Forelimb muscle (tissue), 1 donor: ENCODE measurements at places on chromosomes 13 and 19. TPM values are rescaled to one million over a fixed set of nuclear protein-coding genes. Genes with fewer than 3 reads are reported as not detected.

GRCh38 chr13:25501231-25501630 is 129.5 kb downstream of the ATP8A2 start:
- no peak for DNase-seq

DNA sequence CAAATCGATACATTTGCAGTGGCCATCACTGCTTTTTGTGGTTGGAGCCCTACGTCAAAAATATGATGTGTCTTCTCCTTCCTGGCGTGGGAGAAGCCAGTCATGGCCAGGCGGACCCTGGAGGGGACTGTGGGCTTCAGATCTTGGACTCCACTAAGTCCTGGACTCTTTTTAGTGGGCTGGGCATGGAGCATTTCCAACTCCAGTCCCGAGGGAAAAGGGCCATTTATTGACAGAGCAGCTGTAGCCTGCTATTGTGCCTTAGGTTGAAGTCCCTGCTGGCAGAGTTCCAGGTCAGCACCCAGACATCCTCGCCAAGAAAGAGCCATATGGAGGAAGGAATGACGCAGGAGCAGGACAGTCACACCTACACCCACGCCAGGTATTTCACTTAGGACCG is 179.2 kb upstream of the ZNF507 start:
- no peak for DNase-seq

- no peak for DNase-seq
Measured at GRCh38 chr13:100565286-100565685, 23.3 kb downstream of the GGACT start.

- no peak for DNase-seq
Measured at GRCh38 chr13:61774903-61775302, 359.3 kb upstream of the PCDH20 start.

GPR180 gene
- 6.2 TPM for polyA plus RNA-seq

GRCh38 chr19:3367628-3368440 is 1.5 kb downstream of the NFIC start:
- DNase-seq, result no peak

- no peak for DNase-seq
Measured at GRCh38 chr13:47426126-47426849, 529.4 kb upstream of the HTR2A start.

ZNF442 gene
- polyA plus RNA-seq, result 1.9 TPM

ATP8B3 gene
- 0.51 TPM for polyA plus RNA-seq

DNA sequence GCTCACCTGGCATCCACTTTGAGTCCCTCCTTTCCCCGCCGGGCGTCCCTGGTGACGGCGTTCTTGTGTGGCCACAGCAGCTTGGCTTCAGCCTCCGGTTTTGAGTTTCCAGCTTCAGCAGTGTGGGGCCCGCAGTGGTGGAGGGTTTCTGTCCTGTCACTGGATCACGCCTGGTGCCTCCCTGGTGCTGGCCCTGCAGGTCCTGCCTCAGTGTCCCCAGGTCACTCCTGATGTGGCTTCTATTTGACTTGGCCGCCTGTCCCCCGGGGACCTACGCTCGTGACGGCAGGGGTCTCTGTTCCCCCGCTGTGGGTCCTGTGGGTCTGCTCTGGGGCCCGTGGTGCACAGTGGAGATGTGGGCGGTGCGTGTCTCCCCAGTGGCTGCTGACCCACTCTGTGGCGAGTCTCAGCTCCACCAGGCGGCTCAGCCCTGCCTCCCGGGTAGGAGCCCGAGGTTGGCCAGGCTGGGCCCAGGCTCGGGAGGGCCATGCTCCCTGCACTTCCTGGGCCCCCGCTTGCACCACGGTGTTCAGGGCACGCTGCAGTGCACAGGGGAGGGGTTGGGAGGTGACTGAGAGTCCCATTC is 1.9 kb downstream of the ATP4B start:
- DNase-seq, result no peak

GRCh38 chr19:38743394-38744297 is 628 bp downstream of the CAPN12 start:
- no peak for DNase-seq

- no peak for DNase-seq
Measured at GRCh38 chr13:84651288-84651687, 769.0 kb upstream of the SLITRK1 start.

DNA sequence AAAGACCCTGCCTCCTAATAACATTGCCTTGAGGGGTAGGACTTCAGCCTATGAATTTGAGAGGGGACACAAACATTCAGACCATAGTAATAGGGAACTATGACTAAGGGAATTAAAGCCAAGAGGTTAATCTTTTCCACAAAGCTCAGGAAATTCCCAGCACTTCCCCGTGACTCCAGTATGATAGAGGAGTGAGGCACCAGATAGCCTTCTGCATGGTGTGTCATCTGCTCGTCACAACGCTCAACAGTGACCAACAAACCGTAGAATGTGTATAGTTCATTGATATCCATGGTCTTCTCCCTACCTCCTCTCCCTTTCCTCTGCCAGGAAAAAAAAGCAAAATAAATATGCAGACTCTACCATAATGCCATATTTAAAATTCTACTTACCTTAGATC is 64.4 kb downstream of the B3GLCT start:
- no peak for DNase-seq

DNA sequence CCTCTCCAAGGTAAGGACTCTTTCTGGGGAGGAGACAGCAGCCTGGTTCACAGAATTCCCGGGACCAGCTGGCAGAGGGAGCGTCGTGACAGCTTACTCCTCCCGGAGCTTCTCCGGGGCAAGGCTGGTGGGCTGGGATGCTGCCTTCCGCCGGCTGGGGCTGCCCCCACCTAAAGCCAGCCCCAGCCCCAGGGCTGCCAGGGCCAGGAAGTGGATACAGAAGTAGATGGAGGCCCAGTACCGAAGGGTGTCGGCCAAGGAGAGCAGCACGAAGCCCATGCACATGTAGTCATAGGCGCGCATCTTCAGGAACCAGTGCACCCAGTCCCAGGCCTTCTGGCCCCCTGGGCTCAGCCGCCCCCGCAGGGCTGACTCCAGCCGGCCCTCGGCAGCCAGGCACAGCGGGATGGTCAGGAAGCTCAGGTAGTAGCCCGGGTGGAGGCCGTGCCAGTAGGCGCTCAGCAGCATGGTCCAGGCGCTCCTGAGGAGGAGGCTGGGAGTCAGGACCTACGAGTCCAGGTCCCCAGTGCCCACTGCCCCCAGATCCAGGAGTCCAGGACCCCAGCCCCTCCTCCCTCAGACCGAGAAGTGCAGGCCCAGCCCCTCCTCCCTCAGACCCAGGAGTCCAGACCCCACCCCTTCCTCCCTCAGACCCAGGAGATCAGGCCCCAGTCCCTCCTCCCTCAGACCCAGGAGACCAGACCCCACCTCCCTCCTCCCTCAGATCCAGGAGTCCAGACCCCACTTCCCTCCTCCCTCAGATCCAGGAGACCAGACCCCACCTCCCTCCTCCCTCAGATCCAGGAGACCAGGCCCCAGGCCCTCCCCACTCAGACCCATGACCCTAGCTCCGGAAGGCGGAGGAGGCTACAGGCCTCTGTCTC is 1.2 kb upstream of the TMC4 start:
- DNase-seq, result no peak

- DNase-seq, result no peak
Measured at GRCh38 chr13:46012404-46012803, 40.1 kb downstream of the ZC3H13 start.

GRCh38 chr13:98454389-98454881 is 122.5 kb downstream of the STK24 start:
- peak; percentile 45 for DNase-seq

KLK3 gene
- not detected for polyA plus RNA-seq

DNA sequence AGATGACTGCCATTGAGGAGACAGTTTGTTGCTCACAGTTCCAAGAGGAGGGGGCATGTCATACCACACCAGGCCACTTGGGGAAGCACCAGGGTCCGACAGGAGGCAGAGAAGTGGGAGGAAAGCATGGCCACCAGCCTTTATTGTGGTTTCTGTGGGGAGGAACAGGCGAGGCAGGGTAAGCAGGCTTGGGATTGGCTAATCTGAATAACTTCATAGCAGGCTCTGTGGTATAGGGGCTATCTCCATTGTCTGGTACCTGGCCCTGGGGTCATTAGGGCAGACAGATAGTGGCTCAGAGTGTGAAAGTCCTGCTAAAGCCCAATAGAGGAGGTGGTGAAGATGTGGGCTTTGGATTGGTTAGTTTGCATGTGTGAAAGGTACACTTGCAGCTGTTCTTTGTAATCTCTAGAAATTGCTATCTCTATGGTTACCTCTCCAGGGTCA is 35.5 kb downstream of the CBY2 start:
- no peak for DNase-seq

GRCh38 chr13:43390619-43391018 is 367.2 kb downstream of the DNAJC15 start:
- no peak for DNase-seq

DNA sequence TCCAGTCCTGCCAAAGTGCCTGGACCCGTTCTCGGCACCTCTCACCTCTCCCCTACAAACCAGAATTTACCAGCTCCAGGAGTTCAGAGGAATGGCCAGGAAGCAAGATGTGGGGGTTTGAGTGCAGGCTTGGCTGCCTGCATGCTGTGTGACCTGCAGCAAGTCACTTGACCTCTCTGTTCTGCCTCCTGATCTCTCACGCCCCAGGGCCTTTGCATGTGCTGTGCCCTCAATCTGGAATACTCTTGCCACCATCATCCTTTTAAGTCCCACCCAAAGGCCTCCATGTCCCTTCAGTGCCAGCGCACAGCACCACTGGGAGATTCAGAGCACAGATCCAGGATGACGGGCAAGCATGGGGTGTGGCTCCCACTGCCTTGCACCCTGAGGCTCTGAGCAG is 43.4 kb downstream of the MYO9B start:
- no peak for DNase-seq

- DNase-seq, result no peak
Measured at GRCh38 chr13:59527500-59527899, 636.2 kb downstream of the DIAPH3 start.

DNA sequence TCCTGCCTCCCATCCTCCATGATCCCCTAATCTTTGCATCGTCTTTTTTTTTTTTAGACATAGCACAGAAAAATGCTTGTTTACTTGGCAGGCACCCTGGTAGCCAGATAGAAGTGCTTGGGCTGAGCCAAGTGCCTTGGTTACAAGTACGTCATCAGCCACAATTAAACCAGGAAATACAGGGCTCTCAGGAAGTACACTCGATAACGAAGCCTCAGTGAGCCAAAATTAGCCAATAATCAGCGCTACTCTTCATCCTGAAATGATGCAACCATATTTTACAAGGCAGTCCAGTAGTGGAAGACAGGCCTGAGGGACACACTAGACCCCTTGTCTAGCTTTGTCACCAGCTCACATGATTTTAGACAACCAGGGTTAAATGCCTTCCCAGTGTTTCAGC is 194.0 kb upstream of the NBEA start:
- no peak for DNase-seq

FXYD7 gene
- 1.0 TPM for polyA plus RNA-seq

DNA sequence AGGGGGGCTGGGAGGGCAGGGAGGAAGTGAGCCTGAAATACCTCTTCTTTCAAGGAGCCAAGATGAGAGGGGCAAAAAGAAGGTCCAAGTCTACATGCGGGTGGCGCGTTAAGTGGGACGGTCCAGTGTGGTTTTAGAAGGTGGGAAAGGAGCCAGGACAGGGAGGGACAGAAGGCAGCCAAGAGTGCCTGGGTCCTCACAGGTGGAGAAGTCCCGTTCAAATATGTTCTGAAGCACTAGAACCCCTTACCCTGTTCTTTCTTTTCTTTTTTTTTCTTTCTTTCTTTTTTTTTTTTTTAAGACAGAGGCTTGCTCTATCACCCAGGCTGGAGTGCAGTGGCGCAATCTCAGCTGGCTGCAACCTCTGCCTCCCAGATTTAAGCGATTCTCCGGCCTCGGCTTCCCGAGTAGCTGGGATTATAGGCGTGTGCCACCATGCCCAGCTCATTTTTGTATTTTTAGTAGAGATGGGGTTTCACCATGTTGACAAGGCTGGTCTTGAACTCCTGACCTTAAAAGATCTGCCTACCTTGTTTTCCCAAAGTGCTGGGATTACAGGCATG is 7.4 kb downstream of the CAMSAP3 start:
- DNase-seq, result no peak

- DNase-seq, result peak; percentile 96
Measured at GRCh38 chr19:43533546-43534304, 737 bp downstream of the ZNF575 start.

DNA sequence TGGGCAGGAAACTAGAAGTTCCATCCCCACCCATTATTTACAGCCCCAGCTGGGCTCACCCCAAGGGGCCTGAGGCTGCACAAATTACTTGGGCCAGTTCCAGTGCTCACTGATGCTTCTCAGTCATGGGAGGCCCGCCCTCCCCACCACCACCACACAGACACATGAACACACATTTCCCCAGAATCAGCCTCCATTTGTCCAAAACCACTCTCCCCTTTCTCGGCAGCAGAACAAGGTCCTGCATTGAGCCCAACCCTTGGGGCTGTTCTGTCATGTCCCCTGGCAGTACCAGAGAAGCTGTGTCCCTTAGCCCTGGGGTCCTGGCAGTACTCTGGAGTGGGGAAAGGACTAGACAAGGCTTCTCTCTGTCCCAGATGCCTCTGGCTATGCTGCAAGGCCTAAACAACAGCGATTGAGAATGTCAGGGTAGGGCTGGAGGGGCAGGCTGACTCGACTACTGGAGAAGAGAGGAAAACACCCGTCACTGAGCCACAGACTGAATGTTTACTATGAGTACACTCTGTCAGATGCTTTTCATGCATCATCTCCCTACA is 21.8 kb downstream of the SAMD4B start:
- no peak for DNase-seq

- no peak for DNase-seq
Measured at GRCh38 chr13:40798380-40798779, 9.0 kb downstream of the SLC25A15 start.

GJB6 gene
- not detected for polyA plus RNA-seq

DNA sequence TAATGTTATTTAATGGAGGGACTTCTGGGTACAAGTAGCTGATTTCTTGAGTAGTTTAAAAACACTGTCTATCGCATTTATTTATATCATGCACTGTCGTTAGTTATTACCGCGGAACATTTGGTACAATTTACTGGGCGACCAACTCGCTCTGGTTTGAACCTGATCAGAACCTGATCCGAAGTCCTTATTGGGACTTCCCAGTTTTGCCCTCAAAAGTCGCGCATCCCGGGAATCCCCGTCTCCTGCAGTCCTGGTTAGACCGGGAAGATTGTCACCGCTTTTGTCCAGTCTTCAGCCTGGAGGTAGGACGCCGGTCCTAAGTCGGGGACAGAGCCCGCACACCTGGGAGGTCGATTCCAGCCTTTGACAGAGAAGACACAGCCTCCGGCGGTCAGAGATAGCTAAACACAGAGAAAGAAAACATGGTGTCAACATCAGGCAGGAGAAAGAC is 694 bp downstream of the CLN5 start:
- DNase-seq, result no peak

MYO1F gene
- 6.7 TPM for polyA plus RNA-seq

GRCh38 chr19:3061182-3062161 is 823 bp downstream of the TLE5 start:
- no peak for DNase-seq

DNA sequence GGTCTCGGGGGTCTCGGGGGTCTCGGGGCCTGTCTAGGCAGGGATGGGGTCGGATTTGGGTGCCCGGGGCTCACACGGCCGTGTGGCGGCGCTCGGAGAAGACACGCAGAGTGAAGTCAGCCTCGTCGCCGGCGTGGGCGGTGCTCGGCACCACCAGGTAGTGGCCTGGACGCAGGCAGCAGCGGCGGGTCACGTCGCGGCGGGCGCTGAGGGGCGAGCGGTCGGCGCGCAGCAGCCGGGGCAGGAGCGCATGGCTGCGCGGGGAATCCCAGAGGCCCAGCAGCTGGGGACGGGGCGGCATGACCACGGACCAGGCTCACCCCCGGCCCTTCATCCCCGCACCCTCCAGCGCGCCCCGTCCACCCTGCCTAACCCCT is 8.2 kb downstream of the CAPN12 start:
- DNase-seq, result no peak

GRCh38 chr13:51924756-51925544 is 63.2 kb downstream of the CCDC70 start:
- no peak for DNase-seq

CEACAM6 gene
- polyA plus RNA-seq, result 0.23 TPM
